Umbilical cord (tissue), 2 donors: ENCODE measurements at places on chromosomes 5 and 9.

- DNase-seq, result no peak
Observed at GRCh38 chr5:178462816-178463215, 127.4 kb downstream of the COL23A1 start.

DNA sequence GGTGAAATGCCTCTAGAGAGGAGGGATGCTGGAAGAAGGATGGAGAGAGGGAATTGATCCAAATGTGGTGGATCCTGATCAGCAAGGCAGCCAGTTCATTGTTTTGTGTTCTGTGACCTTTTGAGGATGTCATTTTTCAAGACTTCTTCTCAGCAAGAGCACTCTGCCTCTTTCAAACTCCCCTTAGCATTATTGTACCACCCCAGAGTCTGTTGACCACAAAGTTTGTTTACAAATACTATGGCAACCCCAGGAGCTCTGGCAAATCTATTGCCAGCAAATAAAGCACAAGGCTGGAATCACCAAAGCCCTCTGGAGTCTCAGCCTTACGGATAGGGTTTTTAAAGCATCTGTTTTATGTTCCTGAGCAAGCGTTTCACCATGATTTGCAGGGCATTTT is 76.2 kb upstream of the SLC1A3 start:
- DNase-seq, result peak; percentile 76

GRCh38 chr9:105858006-105858690 is 163.8 kb downstream of the TMEM38B start:
- DNase-seq, result no peak

DNA sequence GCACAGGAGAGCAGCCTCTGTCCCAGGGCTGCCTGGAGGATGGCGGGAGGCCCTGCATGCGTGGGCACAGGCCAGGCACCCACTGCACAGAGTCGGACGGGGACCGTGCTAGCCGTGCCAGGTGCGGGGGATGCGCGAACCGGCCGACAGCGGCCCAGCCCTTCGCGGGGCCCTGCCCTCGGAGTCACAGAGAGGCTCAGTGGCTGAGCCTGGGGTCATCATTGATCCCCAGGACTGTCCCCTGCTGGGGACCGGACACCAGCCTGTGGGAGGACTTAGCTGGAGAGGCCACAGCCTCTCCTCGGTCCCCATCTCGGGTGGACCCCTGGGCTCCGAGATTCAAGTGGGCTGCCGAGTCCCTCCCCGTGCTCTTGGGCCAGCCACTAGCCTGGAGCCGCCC is 19.1 kb upstream of the LAMC3 start:
- DNase-seq, result no peak

- no peak for DNase-seq
Observed at GRCh38 chr9:138059196-138059595, 181.6 kb downstream of the CACNA1B start.

- no peak for DNase-seq
Observed at GRCh38 chr9:15304632-15305031, 2.4 kb downstream of the TTC39B start.
